ENCODE measurements at places on chromosomes 2 and 18. TPM values are rescaled to one million over a fixed set of nuclear protein-coding genes. Genes with fewer than 3 reads are reported as not detected.

CYP27C1 gene
- not detected for total RNA-seq

CPO gene
- not detected for total RNA-seq

RRM2 gene
- total RNA-seq = 2.0 TPM

FAM237A gene
- total RNA-seq = not detected

IER3IP1 gene
- 23.9 TPM for total RNA-seq

FZD7 gene
- 31.8 TPM for total RNA-seq

RNF125 gene
- not detected for total RNA-seq

KCNJ3 gene
- not detected for total RNA-seq

NCKAP5 gene
- 21.6 TPM for total RNA-seq

LOXHD1 gene
- total RNA-seq = not detected

COL6A3 gene
- total RNA-seq = 482 TPM

MBOAT2 gene
- total RNA-seq = 52.0 TPM

ANKRD30BL gene
- total RNA-seq = 0.14 TPM

CNOT9 gene
- total RNA-seq = 65.2 TPM

ABCG5 gene
- not detected for total RNA-seq

PFN4 gene
- 0.29 TPM for total RNA-seq

ALLC gene
- total RNA-seq = not detected

TEKT4 gene
- total RNA-seq = not detected

TNFAIP6 gene
- total RNA-seq = 44.2 TPM

IL1R2 gene
- total RNA-seq = not detected

MAIP1 gene
- 13.1 TPM for total RNA-seq

DNAJC5G gene
- not detected for total RNA-seq

PRPF40A gene
- 143 TPM for total RNA-seq

CD207 gene
- total RNA-seq = not detected

TMEM247 gene
- 0.43 TPM for total RNA-seq

L3MBTL4 gene
- not detected for total RNA-seq

QPCT gene
- total RNA-seq = 11.2 TPM

MROH2A gene
- total RNA-seq = not detected

FHOD3 gene
- 16.9 TPM for total RNA-seq

SLC5A7 gene
- not detected for total RNA-seq

ZAP70 gene
- total RNA-seq = not detected

APLF gene
- total RNA-seq = 6.9 TPM

SLC19A3 gene
- 2.4 TPM for total RNA-seq

IL36G gene
- total RNA-seq = not detected

GKN1 gene
- total RNA-seq = 0.22 TPM

LYG1 gene
- 0.44 TPM for total RNA-seq

LHCGR gene
- not detected for total RNA-seq

TRABD2A gene
- 1.8 TPM for total RNA-seq

RPIA gene
- 9.0 TPM for total RNA-seq

All from placental pericyte (primary cell).